Stimulated activated CD8-positive, alpha-beta memory T cell treated with anti-CD3 and anti-CD28 coated beads, Interleukin-4, amount 100 ng/mL, for 1 hour (primary cell): ENCODE measurements at places on chromosomes 2 and 18.

DNA sequence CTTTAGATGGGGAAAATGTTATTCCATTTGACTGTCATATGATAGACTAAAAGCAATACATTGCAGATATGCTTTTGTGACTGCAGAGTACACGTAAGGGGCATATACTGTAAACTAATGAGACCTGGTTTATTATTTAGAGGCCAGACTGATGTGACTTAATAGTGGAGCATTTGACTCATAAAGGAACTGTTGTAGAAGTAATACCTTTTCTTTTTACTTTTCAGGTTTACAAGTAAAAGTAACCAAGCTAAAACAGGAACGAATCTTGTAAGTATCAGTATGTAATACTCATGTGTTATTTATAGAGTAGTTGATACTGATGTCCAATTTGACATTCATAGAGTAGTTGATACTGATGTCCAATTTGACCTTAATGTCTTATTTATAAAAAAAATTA lies 13.1 kb downstream of the RBBP8 start:
- no peak for DNase-seq

DNA sequence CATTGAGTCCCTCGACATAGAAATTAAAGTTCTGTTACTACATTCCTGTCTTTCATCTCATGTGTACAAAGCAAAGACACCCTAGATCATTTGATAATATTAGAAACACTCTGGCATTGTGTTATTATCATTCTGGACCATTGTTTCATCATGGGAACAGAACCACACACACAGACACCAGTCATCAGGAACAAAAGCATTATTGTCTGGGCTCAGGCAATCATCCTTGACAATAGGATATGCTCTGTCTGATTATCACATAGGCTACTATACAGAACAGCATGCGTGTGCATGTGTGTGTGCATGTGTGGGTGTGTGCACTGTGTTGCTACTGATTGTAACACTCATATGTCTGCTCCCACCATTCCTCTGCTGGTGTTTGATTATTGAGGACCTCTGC lies 242.5 kb downstream of the SH3BP4 start:
- DNase-seq = no peak

GRCh38 chr2:234252772-234253171 lies 202.3 kb downstream of the SPP2 start:
- no peak for DNase-seq

DNA sequence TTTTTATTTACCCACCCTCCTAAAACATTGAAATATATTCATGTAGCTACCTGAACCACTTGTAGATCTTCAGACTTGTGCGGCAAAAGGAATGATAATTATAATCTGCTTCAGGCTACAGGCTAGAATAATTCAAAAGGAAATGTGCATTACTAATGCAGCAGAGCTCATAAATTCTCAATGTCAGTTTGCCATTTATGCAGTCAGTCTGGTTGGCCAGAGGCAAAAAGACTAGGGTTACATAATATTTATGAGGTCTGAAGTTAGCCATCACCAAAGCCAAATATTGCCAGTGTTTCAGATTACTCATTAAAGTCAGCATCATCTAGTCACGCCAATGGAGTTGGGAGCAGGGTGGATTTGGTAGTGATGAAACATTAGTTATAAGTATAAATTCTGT lies 38.9 kb downstream of the METAP1D start:
- no peak for DNase-seq

DNA sequence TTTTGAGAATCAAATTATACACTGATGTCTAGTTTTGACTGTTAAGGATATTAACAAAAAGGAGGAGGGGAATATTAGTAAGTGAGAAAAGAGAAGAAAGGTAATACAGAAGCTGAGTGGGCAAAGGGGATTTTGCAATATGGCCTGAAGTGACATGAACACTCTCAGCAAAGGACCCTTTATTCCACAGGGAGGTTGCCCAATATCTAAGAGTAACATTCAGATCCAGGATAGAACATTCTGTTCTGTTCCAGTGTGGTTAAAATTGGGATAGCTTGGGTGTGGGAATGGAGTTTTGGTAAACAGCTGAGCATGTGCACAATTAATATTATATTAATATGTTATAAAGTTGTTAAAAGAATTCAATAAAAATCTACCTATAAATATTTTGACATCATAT lies 120.1 kb downstream of the ZNF385B start:
- no peak for DNase-seq
